Activated CD8-positive, alpha-beta memory T cell treated with anti-CD3 and anti-CD28 coated beads, Interleukin-2, amount 10 ng/mL, durations not matched to agents 7 days and 5 days (primary cell): ENCODE measurements at places on chromosomes 1 and 21. TPM values are rescaled to one million over a fixed set of nuclear protein-coding genes. Genes with fewer than 3 reads are reported as not detected.

DNA sequence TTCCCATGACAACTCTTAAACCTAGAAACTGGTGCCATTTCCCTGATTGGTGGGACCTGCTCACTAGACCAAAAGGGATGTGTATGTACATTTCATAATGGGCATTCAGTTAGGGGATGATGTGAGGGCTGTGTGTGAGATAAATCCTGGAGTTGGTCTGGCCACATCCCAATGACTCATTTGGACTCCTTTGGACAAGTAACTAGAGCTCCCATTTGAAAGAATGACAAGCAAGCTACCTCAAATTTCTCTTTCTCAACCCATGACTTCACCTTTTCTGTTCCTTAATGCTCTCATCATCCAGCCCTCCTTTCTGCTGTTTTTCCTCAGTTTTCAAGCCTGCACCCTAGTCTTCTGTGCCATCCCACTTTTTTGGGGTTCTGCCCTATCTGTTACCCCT is 27.9 kb downstream of the EBNA1BP2 start:
- DNase-seq, result no peak

DNA sequence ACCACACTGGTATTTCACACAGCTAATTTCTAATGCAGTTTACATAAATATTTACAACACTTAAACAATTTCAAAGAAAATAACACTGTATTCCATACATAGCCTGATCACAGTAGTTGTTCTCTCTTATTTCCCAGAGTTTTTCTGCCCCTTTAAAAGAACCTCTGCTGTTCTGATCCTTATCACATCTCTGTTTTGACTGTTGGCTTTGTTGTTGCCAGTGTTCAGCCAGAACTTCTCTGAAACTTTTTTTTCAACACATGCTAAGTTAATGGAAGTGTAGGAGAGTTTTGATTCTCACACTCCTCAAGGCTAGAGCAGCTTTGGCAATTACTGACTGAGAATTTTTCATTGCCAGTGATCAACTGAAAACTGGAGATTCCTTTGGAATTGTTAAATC is 11.1 kb downstream of the SELE start:
- DNase-seq, result no peak

DNA sequence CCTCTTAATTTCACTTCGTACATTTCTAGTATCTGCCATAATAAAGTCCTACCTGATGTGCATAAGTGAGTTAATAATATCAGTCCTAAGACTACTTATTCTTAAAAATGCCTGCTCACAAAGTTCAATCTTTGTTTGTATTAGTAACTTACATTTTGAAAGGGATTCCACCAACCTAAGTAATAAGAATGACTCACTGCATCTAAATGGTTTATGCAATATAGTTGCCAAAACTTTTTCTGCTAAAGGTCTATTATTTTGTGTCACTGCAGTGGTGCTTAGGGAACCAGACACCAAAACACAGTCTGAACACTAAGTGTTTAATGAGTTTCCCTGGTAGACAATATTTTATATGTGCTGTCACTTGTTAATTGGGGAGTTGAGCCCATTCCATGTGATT is 1.8 kb downstream of the ZNF669 start:
- no peak for DNase-seq

Gene SPRR5
- total RNA-seq, result not detected

Gene HCN3
- 6.1 TPM for total RNA-seq

Gene DHRS3
- total RNA-seq, result 20.8 TPM
